ENCODE measurements at places on chromosomes 6 and 20.

DNA sequence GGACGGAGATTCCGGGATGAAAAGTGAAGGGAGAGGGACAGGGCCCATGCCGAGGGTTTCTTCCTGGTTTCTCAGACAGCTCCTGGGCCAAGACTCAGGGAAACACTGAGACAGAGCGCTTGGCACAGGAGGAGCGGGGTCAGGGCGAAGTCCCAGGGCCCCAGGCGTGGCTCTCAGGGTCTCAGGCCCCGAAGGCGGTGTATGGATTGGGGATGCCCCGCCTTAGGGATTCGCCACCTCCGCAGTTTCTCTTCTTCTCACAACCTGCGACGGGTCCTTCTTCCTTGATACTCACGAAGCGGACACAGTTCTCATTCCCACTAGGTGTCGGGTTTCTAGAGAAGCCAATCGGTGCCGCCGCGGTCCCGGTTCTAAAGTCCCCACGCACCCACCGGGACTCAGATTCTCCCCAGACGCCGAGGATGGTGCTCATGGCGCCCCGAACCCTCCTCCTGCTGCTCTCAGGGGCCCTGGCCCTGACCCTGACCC is 55.0 kb upstream of the HLA-A start:
- DNase-seq: peak; percentile 57

DNA sequence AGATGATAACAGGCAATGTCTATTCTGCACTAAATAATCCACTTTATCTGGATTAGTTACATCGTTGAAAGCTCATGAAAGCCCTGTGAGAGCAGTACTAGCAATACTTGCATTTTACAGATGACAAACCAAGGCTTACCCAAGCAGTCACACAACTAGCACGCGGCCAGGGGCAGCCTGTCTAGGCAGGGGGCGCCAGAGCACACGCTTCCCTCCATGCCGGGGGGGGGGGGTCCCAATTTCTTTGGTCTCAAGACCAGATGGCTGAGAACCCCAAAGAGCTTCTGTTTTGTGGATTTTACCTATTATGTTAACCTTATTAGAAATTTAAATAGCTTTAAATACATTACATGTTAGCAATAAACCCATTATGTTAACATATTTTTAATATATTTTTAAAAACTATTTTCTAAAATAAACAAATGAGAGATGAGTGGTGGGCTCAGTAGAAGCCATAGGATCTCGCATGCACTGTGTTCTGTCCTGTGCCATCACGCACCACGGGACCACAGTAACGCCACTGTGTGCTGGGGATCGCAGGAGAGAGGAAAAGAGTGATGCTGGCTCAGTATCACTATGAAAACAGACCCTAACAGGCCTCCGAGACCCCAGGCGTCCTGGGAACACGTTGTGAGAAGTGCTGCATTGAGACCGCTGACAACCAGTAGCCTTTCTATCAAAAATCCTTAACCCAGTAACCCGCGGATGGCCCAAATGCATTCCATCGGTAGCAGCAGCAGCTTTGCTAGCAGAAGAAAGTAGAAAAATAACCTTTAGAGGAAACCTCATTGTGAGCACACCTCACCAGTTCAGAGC is 5.3 kb upstream of the PRR18 start:
- DNase-seq: peak; percentile 38

DNA sequence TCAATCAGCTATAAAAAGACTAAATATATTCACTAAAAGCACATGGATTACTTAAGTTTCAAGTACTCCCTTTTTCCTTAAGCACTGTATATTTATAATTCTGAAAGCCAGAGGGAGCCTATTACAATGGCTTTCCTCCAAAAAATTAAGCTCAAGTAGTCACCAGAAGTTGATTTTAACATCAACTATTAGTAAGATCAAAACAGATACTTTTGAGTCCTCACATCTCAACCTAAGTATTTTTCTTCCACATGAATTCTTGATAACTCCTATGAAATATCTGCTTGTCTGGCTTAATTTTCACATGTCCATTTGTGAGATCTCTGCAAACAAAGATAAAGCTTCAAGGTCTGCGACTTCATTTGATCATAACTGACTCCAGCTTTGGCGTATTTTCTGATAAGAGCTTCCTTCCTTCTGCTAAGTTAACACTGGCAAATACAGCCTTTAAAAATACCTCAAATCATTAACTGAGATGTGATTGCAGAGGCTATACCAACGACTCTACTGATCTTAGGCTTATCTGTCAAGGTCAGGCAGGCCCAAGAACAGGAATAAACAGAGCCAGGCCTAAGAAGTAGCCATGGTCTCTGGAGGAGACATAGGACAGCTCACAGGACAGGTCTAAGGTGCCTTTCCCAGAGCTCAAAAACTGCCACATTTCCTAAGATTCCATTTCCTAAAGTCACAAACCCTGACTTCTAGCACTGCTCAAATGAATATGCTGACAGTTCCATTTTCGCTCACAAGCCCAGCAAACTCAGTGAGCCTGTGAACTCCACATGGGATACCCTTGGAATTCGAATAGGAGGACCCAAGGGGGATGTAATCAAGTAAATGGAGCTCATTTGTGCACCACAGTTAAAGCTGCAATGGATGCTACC is 10.0 kb downstream of the SNX5 start:
- DNase-seq: no peak

DNA sequence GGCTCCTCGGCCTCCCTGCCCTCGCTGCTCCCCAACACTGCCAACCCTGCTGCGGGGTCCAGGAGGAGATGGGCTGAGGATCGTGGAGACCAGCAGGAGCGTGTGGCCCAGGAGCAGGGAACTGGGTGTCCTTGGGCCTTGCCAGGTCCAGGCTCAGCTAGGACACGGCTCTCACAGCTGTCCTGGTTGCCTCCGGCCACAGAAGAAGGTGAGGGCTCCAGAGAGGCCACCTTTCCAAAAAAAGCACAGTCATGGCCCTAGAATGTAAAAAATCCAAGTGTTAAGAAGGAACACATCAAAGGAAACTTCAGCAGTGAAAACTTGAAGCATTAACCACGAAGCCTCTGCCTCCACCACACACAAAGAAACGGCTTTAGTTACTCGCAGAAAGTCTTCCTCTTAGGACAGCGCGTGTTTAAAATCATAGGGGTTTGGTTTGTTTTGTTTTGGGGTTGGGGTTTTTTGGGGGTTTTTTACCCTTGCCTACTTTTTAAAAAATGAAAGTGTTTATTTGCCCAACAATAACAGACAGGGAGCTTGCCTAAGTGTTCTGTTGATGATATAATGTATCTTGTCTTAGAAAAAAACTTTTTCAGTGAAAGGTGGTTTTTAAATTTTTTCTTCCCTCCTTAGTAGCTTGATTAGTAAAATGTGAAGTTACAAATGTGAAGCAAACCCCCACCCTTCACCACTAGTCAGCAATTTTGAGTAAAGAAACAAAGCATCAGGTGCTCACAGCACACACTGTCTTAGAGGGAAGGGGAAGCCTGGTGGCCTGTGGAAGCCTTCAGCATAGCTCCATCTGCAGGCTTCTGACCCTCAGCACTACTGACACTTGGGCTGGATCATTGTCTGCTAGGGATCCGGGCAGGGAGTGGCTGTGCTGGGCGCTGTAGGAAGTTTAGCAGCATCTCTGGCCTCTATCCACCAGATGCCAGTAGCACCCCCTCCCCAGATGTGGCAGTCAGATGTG is 60.0 kb downstream of the PTPN1 start:
- DNase-seq: no peak

DNA sequence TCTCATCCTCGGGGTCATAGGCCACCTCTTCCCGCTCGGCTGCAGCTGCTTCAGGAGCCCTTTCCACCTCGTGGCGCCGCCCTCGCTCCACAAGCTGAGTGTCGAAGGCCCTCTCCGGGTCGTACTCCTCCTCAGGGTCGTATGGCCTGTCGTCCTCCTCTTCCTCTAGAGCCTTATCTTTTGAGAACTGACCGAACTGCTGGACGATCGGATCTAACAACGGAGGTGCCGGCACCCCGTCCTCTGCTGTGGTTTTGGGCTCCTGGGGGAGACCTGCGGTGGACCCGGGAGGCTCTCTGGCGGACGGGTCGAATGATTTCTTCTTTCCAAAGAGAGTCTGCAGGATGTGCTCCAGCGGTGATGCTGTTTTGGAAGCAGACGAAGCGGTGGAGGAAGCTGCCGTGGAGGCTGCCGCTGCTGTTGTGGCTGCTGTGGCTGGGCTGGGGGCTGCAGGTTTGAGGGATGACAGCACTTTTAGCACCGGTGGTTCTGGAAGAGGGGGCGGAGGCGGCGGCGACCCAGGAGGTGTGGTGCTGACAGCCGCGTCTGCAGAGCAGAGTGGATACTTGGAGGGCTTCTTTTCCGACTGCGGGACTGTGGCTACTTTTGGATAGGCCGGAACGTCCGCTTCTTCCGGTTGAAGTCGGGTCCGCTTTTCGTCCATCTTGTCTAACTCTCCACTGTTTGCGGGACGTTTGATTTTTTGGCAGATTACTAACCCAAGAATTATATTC is 20.2 kb upstream of the TCFL5 start:
- DNase-seq: no peak

GRCh38 chr6:142705054-142705453 is 239.9 kb downstream of the HIVEP2 start:
- DNase-seq: no peak

DNA sequence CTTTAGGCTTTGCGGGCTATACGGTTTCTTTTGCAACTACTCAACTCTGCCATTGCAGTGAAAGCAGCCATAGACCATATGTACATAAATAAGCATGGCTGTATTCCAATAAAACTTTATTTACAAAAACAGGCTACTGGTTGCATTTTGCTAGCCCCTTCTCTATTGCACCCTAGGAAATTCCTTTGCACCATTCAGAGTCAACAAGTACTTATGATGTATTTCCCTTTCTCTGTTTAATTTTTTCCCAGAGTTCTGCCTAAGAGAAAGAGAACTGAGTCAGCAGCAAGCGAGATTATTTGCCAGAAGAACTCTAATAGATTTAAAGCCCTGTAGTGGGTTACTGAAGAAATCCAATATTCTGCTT is 33.8 kb downstream of the ADGRF1 start:
- no peak for DNase-seq

DNA sequence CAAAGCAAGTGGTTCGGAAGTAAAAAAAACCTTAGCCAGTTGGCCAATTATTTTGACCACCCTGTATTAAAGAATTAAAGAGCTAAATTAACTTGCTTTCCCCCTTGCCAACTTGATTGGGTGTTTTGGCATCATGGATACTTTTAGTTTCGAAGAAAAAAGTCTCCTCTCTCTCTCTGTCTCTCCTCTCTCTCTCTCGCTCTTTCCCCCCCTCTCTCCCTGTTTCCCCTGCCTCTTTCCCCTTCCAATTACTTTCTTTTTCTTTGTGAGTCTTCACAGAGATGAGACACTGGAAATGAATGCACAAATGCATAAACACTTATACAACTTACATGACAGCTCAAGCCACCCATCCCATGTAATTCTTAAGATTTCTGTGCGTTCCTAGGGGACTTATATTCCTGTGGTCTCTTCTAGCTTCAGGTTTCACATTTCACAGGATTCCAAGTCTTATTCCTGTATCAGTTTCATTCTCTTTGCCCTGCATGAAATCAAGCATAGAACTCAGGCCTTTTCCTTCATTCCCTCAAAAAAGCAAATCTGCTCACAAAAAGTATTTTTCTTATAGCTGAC is 32.9 kb upstream of the EYA4 start:
- DNase-seq: no peak

- DNase-seq: no peak
Measured at GRCh38 chr20:18052856-18053255, 4.9 kb downstream of the OVOL2 start.

DNA sequence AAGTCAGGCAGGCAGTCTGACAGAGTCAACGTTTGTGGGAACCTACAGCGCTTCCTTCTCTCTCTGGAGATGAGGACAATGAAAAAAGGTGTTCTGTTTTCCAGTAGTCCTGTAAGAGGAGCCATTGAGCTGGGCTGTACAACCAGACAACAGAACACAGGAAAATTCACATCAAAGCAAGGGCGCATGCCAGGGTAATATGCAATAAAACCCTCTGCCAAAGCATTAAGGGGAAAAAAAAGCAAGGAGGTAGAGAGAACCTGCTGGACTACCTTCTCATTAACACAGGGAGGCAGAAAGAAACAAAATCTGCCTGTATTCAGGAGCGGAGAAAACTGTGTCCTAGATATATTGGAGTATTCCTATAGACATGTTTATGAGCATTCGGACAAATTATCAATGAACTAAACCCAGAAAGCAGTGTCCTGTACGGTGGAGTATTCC is 1.3 kb downstream of the RNF24 start:
- DNase-seq: peak; percentile 69

- no peak for DNase-seq
Measured at GRCh38 chr20:31919410-31920155, 32.3 kb downstream of the PDRG1 start.

- no peak for DNase-seq
Measured at GRCh38 chr6:53986721-53987521, 124.3 kb upstream of the MLIP start.

- no peak for DNase-seq
Measured at GRCh38 chr6:1113916-1114540, 197.9 kb upstream of the FOXQ1 start.

- DNase-seq: no peak
Measured at GRCh38 chr6:91420243-91420642, 833.4 kb upstream of the MAP3K7 start.

DNA sequence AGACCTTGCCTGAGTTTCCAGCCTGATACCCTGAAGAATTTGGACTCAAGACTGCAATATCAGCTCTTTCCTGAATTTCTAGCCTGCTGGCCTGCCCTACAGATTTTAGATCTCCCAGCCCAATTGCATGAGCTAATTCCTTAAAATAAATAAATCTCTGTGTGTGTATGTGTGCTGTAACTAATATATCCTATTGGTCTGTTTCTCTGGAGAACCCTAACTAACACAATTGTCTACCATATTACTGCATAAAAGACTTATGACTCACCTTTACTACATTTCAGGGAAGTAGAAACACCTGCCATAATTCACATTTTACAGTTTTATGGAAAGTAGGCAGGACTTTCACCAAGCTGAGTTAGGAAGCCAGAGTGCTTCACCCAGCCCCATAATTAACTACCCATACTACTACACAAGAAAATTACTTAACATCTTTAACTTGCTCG is 90.7 kb upstream of the BEND6 start:
- no peak for DNase-seq

DNA sequence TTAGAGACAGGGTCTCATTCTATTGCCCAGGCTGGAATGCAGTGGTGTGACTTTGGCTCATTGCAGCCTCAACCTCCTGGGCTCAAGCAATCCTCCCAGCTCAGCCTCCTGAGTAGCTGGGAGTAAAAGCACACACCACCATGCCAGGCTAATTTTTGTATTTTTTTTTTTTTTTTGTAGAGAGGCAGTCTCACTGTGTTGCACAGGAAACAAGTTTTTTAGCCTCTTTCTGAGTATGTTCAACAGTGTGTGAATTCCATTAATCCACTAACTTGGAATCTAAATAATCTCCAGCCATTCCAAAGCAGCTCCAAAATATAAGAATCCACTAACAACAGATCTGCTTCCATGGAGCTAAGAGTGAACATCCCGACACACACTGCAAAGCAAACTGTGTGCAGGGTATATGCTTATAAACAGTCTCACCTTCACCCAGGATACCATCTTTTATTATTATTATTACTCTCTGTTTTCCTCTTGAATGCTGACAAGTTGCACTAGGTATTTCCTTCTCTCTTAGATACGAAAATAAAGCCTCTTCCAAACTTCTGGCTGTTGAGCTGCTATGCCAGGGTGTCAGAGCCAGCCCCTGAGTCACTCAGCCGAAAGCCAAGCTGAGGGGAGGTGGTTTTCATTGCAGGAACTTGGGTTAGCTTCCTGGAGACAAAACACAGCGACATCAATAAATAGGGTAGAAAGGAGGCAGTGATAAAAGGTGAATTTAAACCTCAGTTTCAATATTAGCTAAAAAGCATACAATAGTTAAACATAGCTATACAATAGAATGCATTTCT is 264.9 kb downstream of the HIVEP2 start:
- DNase-seq: no peak
